Chondrocyte (in vitro differentiated cells): ENCODE measurements at places on chromosomes 6 and 20. TPM values are rescaled to one million over a fixed set of nuclear protein-coding genes. Genes with fewer than 3 reads are reported as not detected.

VSX1 gene
- total RNA-seq: not detected in 3 replicates

DNA sequence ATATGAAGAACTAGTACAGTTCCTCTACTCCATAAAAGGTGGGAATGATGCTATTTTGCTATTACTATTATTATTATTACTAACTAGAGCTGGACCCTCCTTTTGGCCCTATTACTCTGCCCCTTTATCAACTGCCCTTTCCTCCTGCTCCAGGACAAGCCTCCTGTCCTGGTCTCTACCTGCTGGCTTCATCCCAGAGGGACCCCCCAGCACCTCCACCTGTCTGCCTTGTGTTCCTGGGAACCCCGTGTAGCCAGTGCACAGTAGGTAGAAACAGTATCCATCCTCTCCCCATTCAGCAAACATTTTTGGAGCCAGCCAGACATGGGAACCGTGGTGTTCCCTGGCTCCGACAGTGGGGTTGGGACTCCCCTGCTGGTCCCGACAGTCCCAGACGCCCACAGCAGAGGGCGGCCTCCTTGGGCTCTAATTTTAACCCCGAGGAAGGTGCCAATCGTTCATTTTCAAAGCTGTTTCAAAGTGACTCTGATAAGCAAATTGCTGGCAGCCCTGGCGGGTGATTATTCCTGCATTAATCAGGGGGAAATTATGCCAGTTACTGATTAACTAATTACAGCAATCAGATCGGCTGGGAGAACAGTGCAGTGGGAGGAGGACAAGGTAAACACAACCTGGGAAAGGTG lies 44.2 kb upstream of the MDGA1 start:
- H3K36me3 ChIP-seq: no peaks in the 10 kb centered on the region
- no peak overlapping the region for H3K27ac ChIP-seq
- peak; percentile 32 for DNase-seq
- no peaks in the 10 kb centered on the region for H3K4me1 ChIP-seq
- no peak overlapping the region for H3K4me3 ChIP-seq

DNA sequence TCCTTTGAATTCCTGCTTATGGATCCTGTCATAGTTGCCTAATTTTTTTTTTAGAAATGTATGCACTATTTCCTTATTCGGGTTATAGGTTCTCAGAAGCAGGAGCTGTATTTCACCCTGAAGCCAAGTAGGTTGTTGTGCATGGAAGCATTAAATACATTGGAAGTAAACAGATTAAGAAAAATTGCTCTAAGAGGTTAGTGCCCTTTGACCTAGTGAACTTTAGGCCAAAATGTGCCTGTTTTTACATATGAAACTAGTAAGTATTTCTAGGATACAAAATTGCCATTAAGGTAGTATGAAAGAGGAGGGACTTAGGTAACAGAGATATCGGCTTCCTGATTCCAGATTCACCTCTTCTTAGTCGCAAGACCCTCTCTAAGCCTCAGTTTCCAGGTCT lies 377.9 kb downstream of the SYNE1 start:
- H3K4me1 ChIP-seq: no peaks in the 10 kb centered on the region
- H3K27me3 ChIP-seq: no peaks in the 10 kb centered on the region
- H3K36me3 ChIP-seq: peaks cover 48% of the 10 kb centered on the region
- DNase-seq: no peak

GRCh38 chr6:74409447-74409846 lies 713.4 kb downstream of the CD109 start:
- H3K4me1 ChIP-seq: peaks cover 26% of the 10 kb centered on the region
- peaks cover 11% of the 10 kb centered on the region for H3K36me3 ChIP-seq
- no peak overlapping the region for H3K4me3 ChIP-seq
- peak overlapping the region; percentile 75 for H3K27ac ChIP-seq
- H3K27me3 ChIP-seq: no peaks in the 10 kb centered on the region

DNA sequence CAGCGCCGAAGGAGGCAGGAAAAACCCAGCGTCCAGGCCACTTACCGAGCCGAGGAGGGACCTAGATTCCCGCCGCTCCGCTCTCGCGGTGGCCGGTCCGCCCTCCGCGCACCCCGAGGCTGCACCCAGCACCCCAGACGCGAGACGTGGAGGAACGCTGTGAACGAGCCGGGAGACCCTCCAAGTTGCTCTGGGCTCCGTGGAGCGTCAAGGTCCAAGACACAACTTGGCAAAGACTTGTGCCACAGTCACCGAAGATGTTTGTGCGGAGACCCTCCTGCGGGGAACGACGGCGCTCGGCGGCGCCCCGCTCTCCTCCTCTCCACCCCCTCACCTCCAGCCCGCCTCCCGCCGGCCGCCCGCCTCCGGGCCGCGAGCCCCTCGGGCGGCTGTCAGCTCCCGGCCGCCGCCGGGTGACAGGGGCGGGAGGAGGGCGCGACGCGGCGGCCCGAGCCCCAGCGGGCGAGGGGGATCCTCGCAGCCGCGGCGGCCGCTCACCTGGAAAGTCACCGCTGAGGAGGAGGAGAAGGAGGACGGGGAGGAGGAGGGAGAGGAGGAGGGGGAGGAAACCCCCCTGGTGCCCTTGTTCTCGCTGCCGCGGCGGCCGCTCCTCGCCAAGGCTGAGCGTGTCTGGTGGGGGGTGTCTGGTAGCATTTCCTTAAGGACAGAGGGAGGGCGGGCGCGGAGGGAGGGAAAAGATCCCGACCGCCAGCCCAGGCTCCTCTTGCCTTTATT lies 637 bp upstream of the HIVEP2 start:
- peak overlapping the region; percentile 88 for H3K4me3 ChIP-seq
- peaks cover 32% of the 10 kb centered on the region for H3K4me1 ChIP-seq
- H3K27ac ChIP-seq: peak overlapping the region; percentile 94
- peaks cover 1% of the 10 kb centered on the region for H3K36me3 ChIP-seq
- no peaks in the 10 kb centered on the region for H3K27me3 ChIP-seq

DNA sequence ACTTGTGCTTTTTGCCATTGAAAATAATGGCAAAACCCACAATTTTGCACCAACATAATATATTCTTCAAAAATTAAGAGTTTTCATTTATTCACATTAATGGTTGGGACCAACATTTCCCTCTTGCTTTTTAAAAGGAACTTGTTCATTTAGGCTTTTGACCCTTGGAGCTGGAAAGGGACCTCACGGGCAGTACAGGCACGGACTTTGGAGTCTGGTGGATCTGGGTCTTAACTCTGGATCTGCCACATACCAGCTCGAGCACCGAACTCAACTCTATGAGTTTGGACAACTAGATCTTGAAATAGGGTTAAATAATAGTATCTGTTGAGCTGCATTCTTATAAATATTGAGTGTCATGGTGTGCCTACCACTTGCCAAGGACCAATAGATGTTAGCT lies 37.2 kb downstream of the AFDN start:
- H3K4me3 ChIP-seq: no peak overlapping the region
- no peak overlapping the region for H3K27ac ChIP-seq
- DNase-seq: no peak
- peaks cover 22% of the 10 kb centered on the region for H3K4me1 ChIP-seq
- peaks cover 11% of the 10 kb centered on the region for H3K36me3 ChIP-seq

- H3K27me3 ChIP-seq: no peaks in the 10 kb centered on the region
- no peak overlapping the region for H3K4me3 ChIP-seq
- peaks cover 4% of the 10 kb centered on the region for H3K36me3 ChIP-seq
- H3K27ac ChIP-seq: no peak overlapping the region
These were observed 106.6 kb downstream of the ATXN1 start for GRCh38 chr6:16654701-16655100.
